ENCODE measurements at places on chromosomes 6 and 20.

DNA sequence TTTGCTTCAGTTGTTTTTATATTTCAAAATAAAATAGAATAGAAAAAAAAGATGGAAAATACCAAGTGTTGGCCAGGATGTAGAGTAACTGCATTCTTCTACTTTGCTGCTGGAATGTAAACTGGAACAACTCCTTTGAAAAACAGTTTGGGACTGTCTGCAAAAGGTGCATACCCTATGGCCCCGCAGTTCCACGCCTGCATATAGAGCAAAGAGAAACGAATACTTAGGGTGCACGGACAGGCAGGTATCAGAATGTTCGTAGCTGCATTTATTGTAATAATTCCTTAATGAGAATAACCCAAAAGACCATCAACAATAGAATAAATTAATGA is 603 bp upstream of the RAB23 start:
- no peak for DNase-seq

DNA sequence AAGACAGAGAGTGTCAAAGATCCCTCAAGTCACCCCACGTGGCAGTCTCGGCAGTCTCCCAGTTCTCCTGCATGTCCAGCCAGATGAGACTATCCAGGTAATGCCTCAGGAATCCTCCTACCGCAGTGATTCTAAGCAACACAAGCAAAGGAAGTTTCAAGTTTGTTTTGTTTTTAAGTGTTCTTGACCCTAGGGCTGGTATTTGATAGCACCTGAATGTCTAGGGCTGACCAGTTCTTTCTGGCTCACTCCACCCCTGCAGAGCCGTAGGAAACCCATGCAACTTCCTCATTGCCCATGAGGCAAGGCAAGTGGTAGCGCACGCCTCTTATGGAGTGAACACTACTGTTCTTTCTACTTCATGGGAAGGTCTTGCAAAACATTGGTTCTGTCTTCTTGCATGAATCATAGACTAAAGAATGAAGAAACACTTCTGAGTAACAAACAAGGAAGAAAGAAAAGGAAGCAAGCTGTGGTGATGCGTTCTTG is 24.8 kb upstream of the FOXQ1 start:
- no peak for DNase-seq

GRCh38 chr20:24732599-24732998 is 216.5 kb upstream of the CST7 start:
- no peak for DNase-seq

DNA sequence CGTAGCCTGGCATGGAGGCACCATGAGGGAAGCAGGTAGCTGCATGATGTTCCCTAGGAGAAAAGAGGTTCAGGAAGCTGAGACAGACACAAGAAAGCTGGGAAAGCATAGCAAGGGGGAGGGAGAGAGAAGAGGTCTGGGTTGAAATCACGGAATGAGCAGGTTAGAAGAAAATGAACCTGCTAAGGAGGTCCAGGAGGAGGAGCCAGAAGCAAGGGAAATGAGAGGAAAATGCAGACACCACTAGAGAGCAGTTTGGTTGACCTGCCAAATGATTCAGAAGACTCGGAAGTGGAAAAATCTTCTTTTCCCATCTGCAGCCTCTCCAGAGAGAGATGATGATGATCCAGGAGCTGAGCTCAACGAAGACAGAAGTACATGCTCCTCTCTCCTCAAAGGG is 70.9 kb downstream of the VIP start:
- no peak for DNase-seq

DNA sequence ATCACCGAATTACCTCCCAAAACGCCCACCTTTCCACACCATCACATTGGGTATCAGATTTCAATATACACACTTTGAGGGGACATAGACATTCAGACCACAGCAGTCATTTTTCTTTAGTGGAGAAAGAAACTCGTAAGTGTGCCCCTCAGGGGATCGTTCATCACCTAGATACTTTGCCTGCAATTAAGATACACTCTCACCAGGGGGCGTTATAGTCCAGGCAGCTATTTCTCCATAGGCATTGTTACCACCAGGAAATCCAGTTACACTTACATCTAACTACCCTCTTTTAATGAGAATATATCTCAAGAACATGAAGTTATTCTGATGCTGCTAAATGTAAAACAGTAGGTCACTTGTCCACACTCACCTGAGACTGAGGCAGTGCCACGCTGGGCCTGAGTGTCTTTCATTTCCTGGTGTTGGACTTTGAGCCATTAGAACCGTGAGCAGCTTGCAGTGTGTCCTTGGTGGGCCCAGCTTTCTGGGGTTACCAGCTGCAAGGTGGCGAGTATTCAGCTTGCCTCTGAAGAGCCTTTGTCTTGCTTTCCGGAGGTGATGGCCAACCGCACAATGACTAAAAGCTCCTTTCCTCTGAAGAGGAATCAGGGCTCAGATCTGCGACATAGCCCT is 35.1 kb upstream of the UNC93A start:
- no peak for DNase-seq

DNA sequence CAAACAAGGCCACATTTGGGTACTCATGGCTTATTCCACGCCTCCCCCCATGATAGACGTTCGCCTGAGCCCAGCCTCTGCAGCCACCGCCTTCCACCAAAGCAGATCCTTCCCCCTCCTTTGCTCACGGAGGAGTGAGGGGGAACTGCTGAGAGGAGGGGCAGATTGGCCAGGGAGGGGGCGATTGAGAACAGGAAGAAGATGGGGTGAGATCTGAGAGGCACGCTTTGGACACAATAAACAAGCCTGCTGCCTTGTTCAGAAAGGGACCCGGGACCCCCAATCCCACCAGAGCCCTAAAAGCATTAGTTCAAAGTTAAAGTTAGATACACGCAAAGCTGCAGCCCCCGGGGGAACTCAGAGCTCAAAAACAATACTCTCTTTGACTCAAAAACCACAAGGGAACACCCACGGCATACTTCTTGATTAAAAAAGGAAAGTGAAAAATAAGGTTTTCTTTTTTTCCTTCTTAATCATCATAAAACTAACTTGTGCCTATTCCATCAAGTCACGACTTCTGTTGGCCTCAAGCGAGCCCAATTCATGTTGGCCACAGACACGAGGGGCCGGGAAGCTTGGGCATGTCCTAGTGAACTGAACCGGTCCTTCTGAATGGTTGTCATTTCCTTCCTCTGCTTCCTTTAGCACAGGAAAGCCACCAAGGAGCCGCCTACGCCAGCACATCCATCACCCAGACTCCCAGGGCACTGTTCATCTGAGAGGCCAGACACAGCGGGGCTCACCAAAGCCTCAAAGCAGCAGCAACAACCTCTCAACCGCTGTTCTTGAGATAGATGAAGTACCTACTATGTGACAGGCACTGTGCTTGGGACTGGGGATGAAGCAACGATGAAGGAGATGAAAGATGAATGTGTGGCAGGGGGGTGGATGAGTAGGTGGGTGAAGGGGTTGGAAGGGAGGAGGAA is 44.7 kb downstream of the NFATC2 start:
- DNase-seq = peak; percentile 29

DNA sequence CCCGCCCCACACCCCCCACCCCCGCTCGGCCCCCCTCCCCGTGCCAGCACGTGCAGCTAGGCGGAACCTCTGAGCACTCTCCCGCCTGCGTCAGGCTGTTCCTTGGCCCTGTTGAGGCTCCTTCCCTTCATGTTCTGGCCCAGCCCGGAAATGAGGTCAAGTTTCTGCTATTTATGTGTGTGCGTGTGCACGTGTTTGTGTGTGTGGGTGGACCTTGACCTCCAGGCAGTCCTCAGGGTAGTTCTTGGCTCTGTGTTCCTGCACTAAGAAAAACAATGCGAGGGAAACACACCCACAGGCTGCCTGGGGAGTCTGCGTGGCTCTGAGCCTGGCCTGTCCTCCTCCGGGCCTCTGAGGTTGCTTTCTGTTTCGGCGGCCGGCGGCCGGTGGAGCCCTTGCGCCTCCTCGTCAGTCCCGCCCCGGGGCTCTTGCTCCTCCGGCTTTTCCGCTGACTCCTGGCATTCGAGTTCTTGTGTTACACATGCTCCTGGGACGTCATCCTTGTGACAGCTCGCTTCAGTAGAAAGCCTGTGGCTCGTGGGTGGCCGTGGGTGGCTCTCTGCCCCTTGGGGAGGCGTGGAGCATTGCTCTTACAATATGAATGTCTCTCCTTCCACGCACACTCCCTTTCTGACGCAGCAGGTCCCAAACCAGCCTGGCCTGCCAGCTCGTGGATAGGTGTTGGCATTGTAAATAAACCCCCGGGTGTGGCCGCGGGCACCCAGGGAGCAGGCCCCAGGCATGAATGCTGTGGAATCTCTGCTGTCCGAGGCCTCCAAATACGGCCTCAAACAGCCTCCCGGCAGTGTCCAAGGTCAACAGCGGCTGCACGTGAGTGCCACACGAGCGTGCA is 10.0 kb downstream of the SLCO4A1 start:
- peak; percentile 93 for DNase-seq

GRCh38 chr6:12800120-12800519 is 83.6 kb downstream of the PHACTR1 start:
- DNase-seq = no peak

DNA sequence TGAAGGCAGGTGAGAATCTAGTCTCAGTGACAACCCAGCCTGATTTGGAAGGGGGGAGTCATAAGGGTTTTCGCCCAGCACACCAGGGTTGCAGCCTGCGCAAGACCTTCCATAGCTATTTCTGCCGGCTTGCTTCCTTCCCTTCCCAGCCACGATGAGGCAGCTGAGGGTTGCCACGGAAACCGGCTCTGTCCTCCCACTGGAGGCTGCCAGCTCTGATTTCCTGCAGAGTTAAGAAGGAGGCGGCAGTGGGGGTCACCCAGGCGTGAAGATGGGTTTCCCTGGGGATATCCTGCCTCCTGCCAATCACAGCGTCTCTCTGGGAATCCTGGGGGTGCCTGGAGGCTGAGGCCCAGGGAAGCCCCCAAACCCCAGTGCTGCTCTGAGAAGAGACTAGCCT is 23.1 kb upstream of the KCNB1 start:
- DNase-seq = peak; percentile 84

GRCh38 chr6:44221291-44221960 is 2.0 kb upstream of the SLC29A1 start:
- DNase-seq = peak; percentile 87

GRCh38 chr6:35173427-35174087 is 32.4 kb upstream of the TCP11 start:
- no peak for DNase-seq

DNA sequence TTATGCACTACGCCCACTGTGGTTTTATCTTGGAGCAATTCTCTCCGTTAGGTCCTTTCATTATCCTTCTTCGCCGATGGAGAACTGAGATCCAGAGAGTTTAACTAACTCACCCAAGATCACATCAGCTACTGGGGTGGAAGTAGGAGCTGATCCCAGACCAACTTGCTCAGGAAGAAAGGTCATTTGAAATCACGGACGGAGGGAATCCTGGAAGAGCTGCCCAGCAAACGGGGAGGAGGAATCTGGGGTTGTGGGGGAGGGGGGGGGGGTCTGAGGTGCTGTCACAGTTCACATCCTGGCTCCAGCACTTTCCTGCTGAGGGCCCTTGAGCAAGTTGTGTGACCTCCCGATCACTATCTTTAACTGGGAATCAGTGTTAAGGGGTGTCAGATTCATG is 62.0 kb downstream of the NPEPL1 start:
- no peak for DNase-seq

GRCh38 chr20:49460916-49461315 is 21.6 kb downstream of the KCNB1 start:
- no peak for DNase-seq

Measured in lung (tissue), 17 donors.